Dorsolateral prefrontal cortex (tissue), 122 donors: ENCODE measurements at places on chromosomes 16 and 17. TPM values are rescaled to one million over a fixed set of nuclear protein-coding genes. Genes with fewer than 3 reads are reported as not detected.

The HOXB13 gene
- not detected for total RNA-seq

The RAD51C gene
- 51.8 TPM for total RNA-seq

The TRPV3 gene
- total RNA-seq: 18.1 TPM

The GPR142 gene
- total RNA-seq: not detected

The SRRM2 gene
- 538 TPM for total RNA-seq

The NAE1 gene
- total RNA-seq: 73.5 TPM

The CACNG5 gene
- 5.0 TPM for total RNA-seq

The FBF1 gene
- total RNA-seq: 42.0 TPM

The CPHXL2 gene
- total RNA-seq: not detected

The VAT1L gene
- total RNA-seq: 27.2 TPM

The MPP2 gene
- 70.1 TPM for total RNA-seq

The ARL6IP1 gene
- 186 TPM for total RNA-seq

The SYT17 gene
- 46.7 TPM for total RNA-seq

The TOM1L2 gene
- 201 TPM for total RNA-seq

The CA5A gene
- total RNA-seq: 0.75 TPM

The KCNH4 gene
- 3.1 TPM for total RNA-seq

The MEOX1 gene
- total RNA-seq: not detected

The MPDU1 gene
- total RNA-seq: 33.3 TPM

The MMD gene
- 54.2 TPM for total RNA-seq

The FXR2 gene
- 76.4 TPM for total RNA-seq

The SLC16A6 gene
- total RNA-seq: 5.1 TPM

The CDH1 gene
- 2.7 TPM for total RNA-seq

The SULT1A1 gene
- 37.3 TPM for total RNA-seq

The ST6GALNAC1 gene
- 4.9 TPM for total RNA-seq

The SLC13A2 gene
- not detected for total RNA-seq

The NPIPA2 gene
- total RNA-seq: 18.4 TPM

The ABCC3 gene
- total RNA-seq: 2.2 TPM

The NPIPB9 gene
- total RNA-seq: 8.2 TPM

The CCL3 gene
- not detected for total RNA-seq

The CCDC200 gene
- total RNA-seq: 0.76 TPM

The COIL gene
- 13.8 TPM for total RNA-seq

The KIF19 gene
- 27.1 TPM for total RNA-seq

The TK1 gene
- 2.6 TPM for total RNA-seq

The BAIAP3 gene
- total RNA-seq: 170 TPM

The ASIC2 gene
- 6.2 TPM for total RNA-seq
